Hepatocyte (in vitro differentiated cells): ENCODE measurements at places on chromosomes 11 and 22. TPM values are rescaled to one million over a fixed set of nuclear protein-coding genes. Genes with fewer than 3 reads are reported as not detected.

- DNase-seq: no peak
These were observed 35.7 kb downstream of the TBCEL start for GRCh38 chr11:121059605-121060004.

- no peak for DNase-seq
These were observed 1121.4 kb downstream of the LRRC4C start for GRCh38 chr11:40338062-40338461.

GRCh38 chr11:67299471-67300191, 3.7 kb upstream of the SSH3 start:
- DNase-seq: no peak

GRCh38 chr11:80107415-80107814, 666.6 kb upstream of the TENM4 start:
- DNase-seq: no peak

DNA sequence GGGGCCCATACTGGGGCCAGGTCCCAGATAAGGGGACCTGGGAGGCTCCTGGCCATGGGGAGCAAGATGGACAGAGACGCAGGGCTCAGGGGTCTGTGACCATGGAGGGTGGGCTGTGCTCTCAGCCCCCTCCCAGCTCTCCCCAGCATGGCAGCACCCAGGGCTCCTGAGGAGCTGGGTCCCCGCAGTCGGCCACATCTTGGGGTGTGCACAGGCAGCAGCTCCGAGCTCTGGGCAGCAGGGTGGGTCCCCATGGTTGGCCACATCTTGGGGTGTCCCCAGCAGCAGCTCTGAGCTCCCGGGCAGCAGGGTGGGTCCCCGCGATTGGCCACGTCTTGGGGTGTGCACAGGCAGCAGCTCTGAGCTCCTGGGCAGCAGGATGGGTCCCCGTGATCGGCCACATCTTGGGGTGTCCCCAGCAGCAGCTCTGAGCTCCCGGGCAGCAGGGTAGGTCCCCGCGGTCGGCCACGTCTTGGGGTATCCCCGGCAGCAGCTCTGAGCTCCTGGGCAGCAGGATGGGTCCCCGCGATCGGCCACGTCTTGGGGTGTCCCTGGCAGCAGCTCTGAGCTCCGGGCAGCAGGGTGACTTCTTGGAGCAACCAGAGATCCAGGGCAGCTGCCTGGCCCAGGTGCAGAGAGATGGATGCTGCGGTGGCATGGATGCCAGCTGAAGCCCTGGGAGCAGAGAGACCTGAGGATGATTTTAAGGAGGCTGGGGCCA, 18.3 kb upstream of the MUC5B start:
- DNase-seq: no peak

DNA sequence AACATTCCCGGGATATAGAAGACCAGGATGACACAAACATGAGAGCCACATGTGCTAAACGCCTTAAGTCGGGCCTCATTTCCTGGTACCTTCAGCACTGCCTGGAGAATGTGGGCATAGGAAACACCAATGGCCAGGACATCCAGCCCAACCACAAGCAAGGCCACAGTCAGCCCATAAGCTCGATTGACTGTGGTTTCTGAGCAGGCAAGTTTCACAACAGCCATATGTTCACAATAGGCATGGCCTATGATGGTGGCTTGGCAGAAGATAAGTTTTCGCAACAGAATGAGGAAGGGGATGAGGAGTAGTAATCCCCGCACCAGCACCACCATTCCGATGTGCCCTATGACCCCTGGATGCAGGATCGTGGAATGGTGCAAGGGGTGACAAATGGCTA, 26.9 kb upstream of the OR56A1 start:
- DNase-seq: no peak

GRCh38 chr11:95734009-95734572, 55.5 kb downstream of the FAM76B start:
- DNase-seq: peak; percentile 29

- no peak for DNase-seq
These were observed 4.0 kb upstream of the RBFOX2 start for GRCh38 chr22:36032611-36033010.

GRCh38 chr11:110802162-110802561, 89.9 kb upstream of the ARHGAP20 start:
- DNase-seq: no peak

GRCh38 chr11:66247295-66247694, 21.1 kb upstream of the RAB1B start:
- no peak for DNase-seq

- no peak for DNase-seq
These were observed 9.5 kb downstream of the IRF7 start for GRCh38 chr11:606245-606644.

- no peak for DNase-seq
These were observed 21.4 kb downstream of the PANX1 start for GRCh38 chr11:94150056-94150455.

DNA sequence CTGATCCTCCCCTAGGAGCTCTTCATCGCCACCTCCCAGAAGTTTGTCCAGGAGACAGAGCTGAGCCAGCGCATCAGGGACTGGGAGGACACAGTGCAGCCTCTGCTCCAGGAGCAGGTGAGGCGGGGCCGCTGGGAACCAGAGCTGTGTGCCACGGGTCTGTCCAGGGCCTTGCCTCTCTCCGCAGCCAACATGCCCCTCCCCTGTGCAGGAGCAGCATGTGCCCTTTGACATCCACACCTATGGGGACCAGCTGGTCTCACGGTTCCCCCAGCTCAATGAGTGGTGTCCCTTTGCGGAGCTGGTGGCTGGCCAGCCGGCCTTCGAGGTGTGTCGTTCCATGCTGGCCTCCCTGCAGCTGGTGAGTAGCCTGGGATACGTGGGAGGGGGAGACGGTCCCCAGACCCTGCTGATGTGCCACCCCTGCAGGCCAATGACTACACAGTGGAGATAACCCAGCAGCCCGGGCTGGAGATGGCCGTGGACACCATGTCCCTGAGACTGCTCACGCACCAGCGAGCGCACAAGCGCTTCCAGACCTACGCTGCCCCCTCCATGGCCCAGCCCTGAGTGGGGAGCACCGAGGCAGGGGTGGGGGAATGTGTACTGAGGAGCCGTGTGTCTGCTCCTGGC, 2.5 kb downstream of the SCO2 start:
- peak; percentile 6 for DNase-seq

GRCh38 chr22:49777569-49778249, 50.0 kb downstream of the BRD1 start:
- DNase-seq: no peak

GRCh38 chr11:96307776-96308140, 35.2 kb downstream of the MAML2 start:
- peak; percentile 39 for DNase-seq

GRCh38 chr11:47425611-47426010, 628 bp downstream of the PSMC3 start:
- DNase-seq: no peak

- peak; percentile 88 for DNase-seq
These were observed 24.8 kb upstream of the ADORA2A start for GRCh38 chr22:24402460-24403192.

- no peak for DNase-seq
These were observed 8.9 kb upstream of the CLMP start for GRCh38 chr11:123203934-123204333.

- DNase-seq: no peak
These were observed 22.3 kb upstream of the NRGN start for GRCh38 chr11:124717421-124717785.

DNA sequence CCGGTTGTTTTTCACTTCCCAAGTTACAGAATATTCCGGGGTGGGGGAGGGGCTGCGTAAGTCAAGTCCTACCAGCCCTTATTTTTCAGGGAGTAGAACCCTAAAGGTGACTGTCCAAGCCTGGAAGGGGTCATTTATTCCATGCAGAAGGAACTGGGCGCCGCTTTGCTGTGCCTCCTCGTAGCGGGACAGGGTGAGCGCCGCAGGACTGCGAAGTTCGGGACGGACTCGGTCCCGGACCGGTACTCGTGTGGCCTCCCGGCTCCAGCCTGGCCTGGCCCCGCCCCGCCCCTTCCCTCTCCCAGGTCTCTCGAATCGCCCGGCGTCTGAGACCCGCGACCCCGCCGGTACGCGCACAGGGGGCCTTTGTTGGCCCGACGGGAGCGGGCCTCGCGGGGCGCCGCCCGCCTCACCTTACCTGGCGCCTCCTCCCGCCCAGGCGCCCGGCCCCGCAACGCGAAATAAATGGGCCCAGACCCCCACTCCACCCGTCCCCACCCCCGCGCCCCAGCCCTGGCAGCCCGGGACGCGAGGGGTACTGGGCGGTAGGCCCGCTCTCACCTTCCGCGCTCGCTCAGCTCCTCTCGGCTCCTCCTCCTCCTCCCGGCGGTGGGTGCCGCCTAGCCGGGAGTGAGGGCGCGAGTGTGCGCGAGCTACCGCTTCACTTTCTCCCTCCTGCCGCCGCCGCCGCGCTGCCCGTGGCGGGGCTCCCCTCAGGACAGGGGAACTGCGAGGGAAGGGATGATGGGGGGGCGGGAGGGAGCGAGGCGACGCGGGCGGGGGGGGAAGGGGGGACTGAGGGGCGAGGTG, 698 bp downstream of the PAK1 start:
- peak; percentile 77 for DNase-seq

DNA sequence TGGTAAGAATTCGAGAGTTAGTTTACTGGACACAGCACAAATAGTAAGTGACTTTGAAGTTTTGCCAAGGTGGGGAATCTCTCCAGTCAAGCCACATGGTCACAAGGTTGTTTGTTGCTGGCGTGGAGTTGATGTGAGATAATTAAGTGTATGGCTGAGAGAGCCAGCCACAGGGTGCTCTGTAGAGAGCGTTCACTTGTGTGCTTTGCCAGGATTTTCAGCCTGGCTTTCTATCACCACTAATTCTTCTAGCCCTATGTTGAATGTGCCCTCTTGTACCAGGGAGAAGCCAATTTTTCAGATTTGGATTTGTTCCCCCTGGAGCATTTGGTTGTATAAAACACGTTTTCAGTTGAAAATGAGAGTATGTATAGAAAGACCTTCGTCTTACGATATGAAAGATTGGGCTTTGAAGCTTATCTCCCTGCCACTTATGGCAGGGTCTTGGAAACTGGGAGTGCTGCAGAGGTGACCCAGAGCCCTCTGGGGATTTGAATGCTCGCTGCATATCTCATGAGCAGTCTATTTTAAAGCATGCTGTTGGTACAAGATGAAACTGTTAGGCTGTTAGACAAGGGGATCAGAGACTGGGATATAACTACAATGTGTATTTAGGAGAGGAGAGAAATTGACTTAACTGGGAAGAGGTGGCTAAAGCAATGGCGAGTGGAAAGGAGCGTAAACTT, 28.6 kb downstream of the CSRP3 start:
- no peak for DNase-seq

GRCh38 chr11:47233989-47234668, 14.5 kb downstream of the ACP2 start:
- peak; percentile 51 for DNase-seq

- DNase-seq: peak; percentile 42
These were observed 837 bp upstream of the PLAAT5 start for GRCh38 chr11:63491636-63492372.

DNA sequence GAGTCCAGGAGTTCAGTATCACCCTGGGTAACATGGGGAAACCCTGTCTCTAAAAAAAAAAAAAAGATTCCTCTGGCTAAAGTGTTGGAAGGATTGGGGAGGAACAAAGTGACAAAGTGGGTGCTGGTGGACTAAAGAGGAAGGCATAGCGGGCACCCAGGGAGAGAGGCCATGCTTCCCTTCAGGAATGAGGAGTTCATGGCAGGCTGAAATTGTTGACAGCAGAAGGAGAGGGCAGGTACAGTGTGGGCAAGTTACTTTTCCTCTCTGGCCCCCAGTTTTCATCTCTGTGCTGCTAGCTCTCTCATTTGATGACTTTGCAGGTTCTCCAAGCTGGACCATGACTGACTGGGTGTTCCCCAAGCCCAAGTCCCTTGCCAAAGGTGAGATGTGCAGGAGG, 4.4 kb upstream of the SYT13 start:
- DNase-seq: no peak

- DNase-seq: no peak
These were observed 37.7 kb upstream of the CCND1 start for GRCh38 chr11:69603111-69603836.

- DNase-seq: no peak
These were observed 10.2 kb downstream of the ALDH3B2 start for GRCh38 chr11:67664213-67664585.

GRCh38 chr11:71203681-71204080, 48.7 kb downstream of the SHANK2 start:
- no peak for DNase-seq

GRCh38 chr11:79290761-79291160, 150.1 kb downstream of the TENM4 start:
- DNase-seq: no peak

DNA sequence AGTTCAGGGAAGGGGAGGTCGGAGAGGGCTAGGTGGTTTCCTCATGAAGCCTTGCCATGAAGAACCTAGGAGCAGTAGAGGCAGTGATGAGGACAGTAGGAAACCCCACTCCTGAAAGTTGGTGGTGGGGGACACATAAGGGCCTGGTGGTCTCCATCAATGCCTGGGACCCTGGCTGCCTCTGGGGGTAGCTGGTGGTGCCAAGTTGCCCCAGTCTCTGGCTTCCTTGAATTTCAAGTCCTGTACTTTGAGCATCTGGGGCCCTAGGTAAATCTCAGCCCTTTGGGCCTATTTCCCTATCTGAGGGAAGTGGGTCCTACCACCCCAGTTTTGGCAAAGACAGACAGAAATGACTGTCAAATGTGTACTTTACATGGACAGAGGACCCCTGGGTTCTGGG, 28.1 kb downstream of the AMPD3 start:
- DNase-seq: no peak

DNA sequence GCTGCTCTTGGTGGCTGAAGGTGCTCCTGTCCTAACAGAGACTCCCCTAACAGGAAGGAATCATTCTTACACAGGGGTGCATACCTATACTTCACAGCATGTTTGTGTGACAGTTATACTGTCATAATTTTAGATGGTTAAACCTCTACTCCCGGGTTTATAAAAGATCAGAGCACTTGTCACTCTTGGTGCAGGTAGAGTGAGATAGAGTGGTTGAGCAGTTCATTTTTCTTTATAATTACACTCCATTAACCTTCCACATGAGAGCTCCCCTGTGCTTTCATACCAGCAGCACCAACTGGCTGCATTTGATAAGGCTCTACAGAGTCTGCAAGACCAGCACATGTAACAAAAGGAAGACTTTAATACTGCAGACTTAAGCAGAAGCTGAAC, 72.9 kb downstream of the LARGE2 start:
- no peak for DNase-seq

The GAL3ST3 gene
- polyA plus RNA-seq: 1.1 and 2.6 TPM in 2 replicates

The SLC17A6 gene
- not detected in 2 replicates for polyA plus RNA-seq

The PRG3 gene
- polyA plus RNA-seq: not detected in 2 replicates

The RASD2 gene
- 12.7 and 13.5 TPM in 2 replicates for polyA plus RNA-seq

The MS4A6A gene
- 1.4 and 5.8 TPM in 2 replicates for polyA plus RNA-seq

The PNPLA5 gene
- polyA plus RNA-seq: 0.11 and 0.45 TPM in 2 replicates

The DDX25 gene
- 0.87 TPM in 1 of 2 replicates, not detected in the other for polyA plus RNA-seq

The OR52E8 gene
- polyA plus RNA-seq: not detected in 2 replicates

The PSMC3 gene
- 142 and 159 TPM in 2 replicates for polyA plus RNA-seq

The DNAJB7 gene
- polyA plus RNA-seq: 0.06 and 0.66 TPM in 2 replicates

The PDE2A gene
- 0.60 and 1.1 TPM in 2 replicates for polyA plus RNA-seq

The HTR3A gene
- polyA plus RNA-seq: not detected in 2 replicates
